Stimulated activated CD8-positive, alpha-beta memory T cell treated with anti-CD3 and anti-CD28 coated beads, Interleukin-4, amount 100 ng/mL, for 4 hours (primary cell): ENCODE measurements at places on chromosomes 7 and 10.

DNA sequence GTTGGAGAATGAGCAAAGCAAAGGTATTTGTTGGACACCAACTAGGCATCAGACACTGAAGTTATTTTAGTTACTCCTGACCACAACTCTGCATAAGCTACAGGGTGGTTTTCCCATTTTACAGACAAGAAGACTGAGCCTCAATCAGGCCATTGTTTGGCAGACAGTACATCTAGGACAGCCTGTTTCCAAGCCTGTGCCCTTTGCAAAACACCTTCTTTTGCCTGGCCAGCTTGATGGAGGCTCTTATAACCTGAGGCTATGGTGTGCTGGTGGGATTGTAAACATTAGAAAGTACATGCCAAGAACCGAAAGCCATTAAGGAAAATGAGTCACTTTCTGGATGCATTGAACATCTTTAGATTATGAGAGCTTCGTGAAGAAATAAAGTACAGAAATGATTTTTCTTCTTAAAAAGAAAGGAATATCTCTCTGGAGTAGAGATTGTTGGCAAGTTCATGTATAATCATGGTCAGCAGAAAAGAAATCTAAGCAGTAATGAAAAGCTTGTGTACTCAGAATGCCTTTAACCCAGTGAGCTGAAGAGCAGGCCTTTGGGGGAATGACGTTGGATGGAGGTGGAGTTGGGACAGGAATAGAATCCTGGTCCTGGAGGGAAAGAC is 140.6 kb downstream of the KIAA1217 start:
- no peak for DNase-seq

DNA sequence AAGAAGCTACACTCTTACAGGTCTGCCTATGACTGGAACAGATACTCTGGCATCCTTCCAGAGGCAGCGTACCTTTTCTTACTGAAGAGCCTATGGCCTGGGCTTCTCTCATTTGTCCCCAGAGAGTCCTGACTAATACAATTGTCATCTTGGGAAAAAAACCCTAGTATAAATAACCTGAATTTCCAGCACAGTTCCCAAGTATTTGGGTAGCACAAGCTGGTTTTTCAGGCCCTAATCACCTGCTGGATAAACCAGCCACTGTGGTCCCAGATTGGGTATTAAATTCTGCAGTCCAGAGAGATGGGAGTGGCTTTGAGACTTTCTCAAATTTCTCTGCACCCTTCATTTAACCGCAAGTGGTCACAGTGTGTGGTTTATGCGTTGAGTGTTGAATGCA is 186.8 kb upstream of the NEBL start:
- no peak for DNase-seq

GRCh38 chr7:53476566-53476965 is 441.1 kb downstream of the POM121L12 start:
- DNase-seq: no peak

GRCh38 chr10:132448248-132448731 is 51.3 kb downstream of the PWWP2B start:
- peak; percentile 25 for DNase-seq

- no peak for DNase-seq
These were observed 27.8 kb upstream of the MRPS33 start for GRCh38 chr7:141042222-141043193.
